Epithelial cell of esophagus (primary cell): ENCODE measurements at places on chromosomes 1 and 21.

- DNase-seq: peak; percentile 52
These were observed at the start of gene COL18A1 for GRCh38 chr21:45404730-45405270. TSS of gene COL18A1 (plus strand) at chr21:45405165. CDS start at chr21:45405231, 66 bp downstream.

DNA sequence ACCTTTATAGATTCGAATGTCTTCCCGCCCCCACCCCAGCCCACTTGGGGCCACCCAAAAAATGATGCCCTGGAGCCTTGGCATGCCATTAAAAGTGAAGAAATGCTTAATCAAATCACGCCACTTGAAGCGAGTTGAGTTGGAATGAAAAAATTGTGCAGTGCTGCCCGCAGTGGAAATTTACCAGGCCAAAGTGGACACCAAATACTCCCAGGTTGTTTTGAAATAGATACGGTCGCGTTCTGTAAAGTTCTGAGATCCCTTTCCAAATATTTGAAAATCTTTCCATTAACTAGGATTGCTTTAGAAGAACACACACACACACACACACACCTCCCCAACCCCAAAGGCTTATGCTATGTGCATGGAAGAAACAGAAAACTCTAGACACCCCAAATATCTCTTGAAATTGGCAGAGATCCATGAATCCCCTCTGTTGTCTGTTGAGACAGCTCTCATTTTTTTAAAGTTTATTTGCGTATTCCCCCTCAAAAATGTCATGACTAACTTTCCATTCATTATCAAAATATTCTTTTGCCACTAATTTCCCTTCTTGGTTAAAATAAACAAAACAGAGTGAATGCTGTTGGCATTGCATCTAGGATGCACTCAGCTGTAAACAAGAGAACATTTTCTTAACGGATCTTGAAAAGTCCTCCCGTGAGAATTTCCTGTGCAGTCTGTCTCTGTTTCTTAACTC lies 142.3 kb upstream of the KCNE2 start:
- no peak for DNase-seq

DNA sequence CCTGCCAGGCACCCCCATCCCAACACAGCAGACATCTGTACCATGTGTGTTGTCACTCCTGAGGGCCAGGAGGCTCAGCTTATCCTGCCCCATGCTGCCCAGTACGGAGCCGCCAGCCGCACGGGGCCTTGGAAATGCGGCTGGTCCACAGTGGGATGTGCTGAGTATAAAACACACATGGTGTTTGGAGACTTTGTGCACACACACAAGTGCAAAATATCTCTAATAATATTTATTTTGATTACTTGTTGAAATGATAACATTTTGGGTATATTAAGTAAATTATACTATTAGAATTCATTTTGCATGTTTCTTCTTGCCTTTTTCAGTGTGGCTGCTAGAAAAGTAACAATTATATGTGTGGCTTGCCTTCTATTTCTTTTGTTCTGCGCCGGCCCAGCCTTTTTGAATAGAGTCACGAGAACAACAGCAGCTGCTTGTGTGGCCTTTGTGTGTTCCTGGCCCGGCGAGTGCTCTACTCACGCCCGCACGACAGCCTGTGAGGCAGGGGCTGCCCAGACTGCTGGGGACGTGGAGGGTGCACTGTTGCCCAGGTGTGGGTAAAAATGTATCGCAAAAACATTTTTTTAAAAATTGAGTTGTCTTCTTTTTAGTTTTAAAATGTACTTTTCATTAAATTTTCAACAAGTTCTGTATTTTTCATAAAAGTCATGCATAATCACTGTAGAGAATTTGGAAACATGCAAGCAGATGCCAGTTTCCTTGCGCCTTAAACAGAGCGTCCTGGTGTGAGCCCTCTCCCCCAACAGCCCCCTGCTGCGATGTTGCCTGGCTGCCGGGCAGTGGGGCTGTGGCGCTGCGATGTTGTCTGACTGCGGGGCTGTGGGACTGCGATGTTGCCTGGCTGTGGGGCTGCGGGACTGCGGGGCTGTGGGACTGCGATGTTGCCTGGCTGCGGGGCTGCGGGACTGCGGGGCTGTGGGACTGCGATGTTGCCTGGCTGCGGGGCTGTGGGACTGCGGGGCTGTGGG lies 35.5 kb downstream of the COQ8A start:
- no peak for DNase-seq

DNA sequence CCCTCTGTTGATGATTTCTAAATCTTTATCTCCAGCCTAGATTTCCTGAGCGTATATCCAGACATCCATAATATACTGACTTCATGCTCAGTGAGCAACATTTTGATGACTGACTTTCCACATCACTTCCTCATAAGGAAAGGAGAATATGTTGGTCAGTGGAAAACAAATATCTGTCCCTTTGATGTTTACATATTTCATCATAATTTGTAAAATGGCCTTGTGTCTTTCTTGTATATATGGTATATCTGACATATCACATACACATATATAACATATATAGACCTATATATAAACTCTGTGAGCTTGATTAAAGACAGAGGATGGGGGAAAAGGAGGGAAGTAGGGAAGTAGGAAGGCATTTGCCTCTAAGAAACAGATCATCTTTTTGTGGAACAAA lies 18.6 kb downstream of the ZBTB8A start:
- no peak for DNase-seq

- no peak for DNase-seq
These were observed 102.3 kb upstream of the NEK7 start for GRCh38 chr1:198054510-198054909.

DNA sequence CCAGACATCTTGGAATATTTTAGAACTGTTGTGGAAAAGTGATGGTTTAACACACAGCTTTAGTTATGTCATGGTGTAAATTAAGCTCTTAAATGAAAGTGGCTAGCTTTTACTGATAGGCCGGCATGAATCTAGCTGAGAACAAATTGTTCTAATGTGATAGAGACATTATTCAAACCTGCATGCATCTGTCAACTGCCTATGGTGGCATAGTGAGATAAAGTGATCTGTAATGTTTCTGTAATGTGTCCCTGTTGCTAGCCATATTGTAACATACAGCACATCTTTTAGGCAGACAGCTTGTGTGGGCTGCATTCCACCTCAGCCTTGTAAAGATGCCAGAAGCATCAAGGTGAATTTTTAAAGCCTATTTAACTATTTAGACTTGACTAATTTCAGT lies 16.0 kb downstream of the LRIG2 start:
- no peak for DNase-seq

DNA sequence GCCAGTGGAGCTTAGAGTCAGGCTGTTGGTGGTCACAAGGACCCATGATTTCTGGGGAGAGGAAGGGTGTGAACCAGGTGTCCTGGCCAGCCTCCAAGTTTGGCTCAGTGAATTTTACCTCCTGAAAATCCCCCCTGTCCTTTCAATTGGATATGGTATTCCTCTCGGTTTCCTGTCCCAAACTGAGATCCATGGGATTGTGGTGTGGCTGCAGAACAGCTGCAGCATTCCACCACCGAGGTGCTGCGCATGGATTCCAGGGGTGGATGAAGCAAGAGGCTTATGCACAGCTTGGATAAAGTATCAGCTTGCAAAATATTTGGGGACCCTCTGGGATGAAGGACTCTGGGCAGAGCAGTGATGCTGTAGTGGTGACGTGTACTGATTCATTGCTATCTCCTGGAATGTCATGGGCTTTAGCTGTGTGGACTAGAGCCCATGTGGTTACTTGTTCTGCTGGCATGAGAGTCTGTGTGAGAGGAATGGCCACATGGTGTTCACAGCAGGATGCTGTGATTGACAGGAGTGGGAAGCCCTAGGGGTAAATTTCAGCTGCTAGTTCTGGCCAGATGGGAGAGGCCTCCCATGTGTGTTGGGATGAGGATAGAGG lies 148.7 kb upstream of the SPAG17 start:
- no peak for DNase-seq

DNA sequence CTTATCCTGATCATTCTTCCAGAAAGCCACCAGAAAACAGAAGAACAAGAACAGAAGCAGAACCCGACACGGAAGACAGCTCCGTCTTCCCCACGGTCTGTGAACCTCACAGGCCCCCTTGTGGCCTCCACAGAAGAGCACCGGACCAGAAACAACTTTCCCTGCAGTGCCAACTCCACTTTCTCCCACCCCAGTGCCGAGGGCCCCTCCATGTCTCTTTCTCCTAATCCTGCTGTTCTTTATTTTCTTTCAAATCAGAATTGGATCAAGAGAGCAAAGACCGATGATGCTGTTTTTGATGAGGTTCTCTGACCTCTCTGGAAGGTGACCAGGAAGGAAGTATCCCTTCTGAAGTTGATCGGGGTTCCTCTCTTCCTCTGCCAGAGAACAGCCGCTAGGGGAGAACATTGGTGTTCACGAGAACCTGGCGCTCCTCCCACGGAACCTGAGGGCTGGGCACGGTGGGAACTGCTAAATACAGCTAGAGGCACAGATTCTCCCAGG lies 58.9 kb upstream of the CTTNBP2NL start:
- DNase-seq: peak; percentile 60

DNA sequence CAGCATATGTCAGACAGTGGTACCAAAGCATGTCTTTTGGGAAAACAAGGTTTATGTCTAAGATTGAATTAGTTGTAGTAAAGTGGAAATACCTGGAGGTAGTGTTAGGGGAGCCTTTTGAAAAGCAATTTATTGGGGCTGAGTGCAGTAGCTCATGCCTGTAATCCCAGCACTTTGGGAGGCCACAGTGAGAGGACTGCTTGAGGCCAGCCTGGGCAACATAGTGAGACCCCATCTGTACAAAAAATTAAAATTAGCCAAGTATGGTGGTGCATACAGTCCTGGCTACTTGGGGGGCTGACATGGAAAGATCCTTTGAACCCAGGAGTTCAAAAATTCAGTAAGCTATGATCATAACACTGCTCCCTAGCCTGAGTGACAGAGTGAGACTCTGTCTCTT lies 7.3 kb downstream of the ZMPSTE24 start:
- no peak for DNase-seq

GRCh38 chr1:154419620-154420571 lies 14.8 kb downstream of the IL6R start:
- DNase-seq: peak; percentile 91

DNA sequence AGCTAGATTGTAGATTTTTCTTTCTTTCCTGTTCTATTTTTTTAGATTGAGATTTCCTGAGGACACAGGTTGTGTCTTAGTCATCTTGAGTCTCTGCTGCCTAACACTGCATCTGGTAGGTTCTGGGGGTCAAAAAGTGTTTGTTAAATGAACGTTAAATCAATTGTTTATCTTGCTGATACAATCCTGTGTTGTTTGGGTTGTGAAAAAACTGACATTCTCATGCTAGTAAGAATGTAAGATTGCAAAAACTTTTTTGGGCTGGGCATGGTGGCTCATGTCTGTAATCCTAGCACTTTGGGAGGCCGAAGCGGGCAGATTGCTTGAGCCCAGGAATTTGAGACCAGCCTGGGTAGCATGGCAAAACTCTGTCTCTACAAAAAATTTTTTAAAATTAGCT lies 3.4 kb downstream of the CTSK start:
- DNase-seq: peak; percentile 39

DNA sequence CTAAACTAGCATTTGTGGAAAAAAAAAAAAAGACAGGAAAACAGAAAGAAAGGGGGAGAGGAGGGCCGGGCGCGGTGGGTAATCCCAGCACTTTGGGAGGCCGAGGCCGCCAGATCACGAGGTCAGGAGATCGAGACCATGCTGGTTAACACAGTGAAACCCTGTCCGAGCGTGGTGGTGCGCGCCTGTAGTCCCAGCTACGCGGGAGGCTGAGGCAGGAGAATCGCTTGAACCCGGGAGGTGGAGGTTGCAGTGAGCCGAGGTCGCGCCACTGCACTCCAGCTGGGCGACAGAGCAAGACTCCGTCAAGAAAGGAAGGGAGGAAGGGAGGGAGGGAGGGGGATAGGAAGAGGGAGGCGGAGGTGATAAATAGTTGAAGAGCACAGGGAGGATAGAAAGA lies 54.7 kb downstream of the LBR start:
- no peak for DNase-seq

DNA sequence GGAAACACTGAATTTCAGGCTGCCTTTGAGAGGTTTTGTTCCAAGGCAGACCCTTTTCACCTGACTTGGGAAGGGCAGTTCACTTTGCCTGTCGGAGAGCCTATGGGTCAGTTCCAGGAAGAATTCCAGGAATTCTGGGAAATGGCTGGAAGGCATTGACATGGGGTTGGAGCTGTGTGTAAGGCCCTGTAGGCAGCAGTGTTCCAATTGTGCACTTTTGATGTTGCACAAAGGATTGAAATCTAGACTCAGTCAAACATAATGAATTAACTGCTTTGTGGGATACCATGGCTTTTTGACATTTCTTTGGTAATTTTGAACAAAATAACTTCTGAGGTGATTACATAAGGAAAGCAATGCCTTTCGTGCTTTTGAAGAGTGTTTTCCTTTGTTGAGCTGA lies 184.6 kb downstream of the SDCCAG8 start:
- no peak for DNase-seq

DNA sequence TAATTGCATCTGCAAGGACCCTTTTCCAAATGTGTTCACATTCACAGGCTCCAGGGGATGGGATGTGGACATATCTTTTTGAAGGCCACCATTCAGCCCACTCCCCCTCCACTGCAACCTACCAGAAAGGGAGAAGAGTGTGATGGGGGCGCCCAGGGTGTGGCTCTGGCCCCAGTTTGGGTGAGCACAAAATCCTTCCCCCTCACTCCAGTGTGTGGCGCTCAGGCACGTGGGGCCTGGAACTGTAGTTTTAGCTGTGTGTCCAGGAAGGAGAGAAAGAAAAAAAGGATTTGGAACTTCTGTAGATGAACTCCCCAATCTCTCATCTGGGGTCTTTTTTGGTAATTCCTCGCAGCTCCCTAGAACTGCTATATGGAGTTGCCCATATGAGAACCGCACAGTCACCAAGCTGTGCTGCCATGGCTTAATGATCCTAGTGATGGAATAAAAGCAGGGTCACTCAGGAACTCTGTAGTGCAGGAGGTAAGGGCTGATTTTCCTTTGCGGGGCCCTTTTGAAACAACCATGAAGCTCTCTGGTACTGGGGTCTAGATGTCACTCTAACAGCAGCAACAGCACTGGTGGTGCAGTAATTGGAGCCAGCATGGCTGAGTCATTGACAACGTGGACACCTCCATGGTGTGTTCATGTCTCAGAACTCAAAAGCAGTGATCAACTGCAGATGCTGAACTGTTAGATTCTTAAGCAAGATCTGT lies 17.0 kb downstream of the AGT start:
- no peak for DNase-seq

DNA sequence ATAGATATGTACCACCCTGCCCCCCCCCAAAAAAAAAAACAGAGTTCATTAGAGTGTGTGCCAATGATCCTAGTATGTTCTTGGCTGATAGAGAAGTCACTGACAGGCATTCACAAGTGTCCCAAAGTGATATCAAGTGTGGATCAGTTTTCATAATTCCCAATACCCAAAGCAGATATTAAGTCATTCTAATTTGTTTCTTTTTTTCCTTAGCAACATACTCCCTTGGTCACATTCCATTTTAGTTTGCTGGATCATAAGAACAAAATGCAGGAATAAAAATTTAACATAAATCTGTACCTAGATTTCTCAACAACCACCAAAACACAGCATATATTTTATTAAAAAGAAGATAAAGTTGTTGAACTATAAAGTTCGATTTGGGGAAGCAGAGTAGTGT lies 129.8 kb upstream of the PALMD start:
- DNase-seq: no peak
